ENCODE measurements at places on chromosomes 16 and 17. TPM values are rescaled to one million over a fixed set of nuclear protein-coding genes. Genes with fewer than 3 reads are reported as not detected.

The MT1H gene
- total RNA-seq: 3.0 TPM

The HS3ST2 gene
- total RNA-seq: not detected

The SNX20 gene
- total RNA-seq: not detected

The NOL3 gene
- total RNA-seq: 5.3 TPM

The DHX58 gene
- total RNA-seq: 5.6 TPM

The ERAL1 gene
- total RNA-seq: 71.9 TPM

The TNFRSF17 gene
- total RNA-seq: not detected

The COQ9 gene
- 59.6 TPM for total RNA-seq

The TMEM98 gene
- total RNA-seq: 59.8 TPM

The SUPT4H1 gene
- 91.6 TPM for total RNA-seq

The NPTX1 gene
- total RNA-seq: 4.2 TPM

The PLD6 gene
- not detected for total RNA-seq

The SLC52A1 gene
- total RNA-seq: 0.10 TPM

The CHST5 gene
- total RNA-seq: 0.90 TPM

The GRAPL gene
- not detected for total RNA-seq

The RGS9 gene
- total RNA-seq: 5.1 TPM

The SMIM5 gene
- 0.11 TPM for total RNA-seq

The SLFN14 gene
- not detected for total RNA-seq

The FTSJ3 gene
- 30.0 TPM for total RNA-seq

The FAM20A gene
- total RNA-seq: 20.5 TPM

The HSD11B2 gene
- 35.1 TPM for total RNA-seq

The ETV4 gene
- total RNA-seq: 191 TPM

The KRT39 gene
- not detected for total RNA-seq

The IGF2BP1 gene
- total RNA-seq: 105 TPM

The ABCA6 gene
- total RNA-seq: not detected

The STAT5B gene
- total RNA-seq: 41.3 TPM

The PERCC1 gene
- not detected for total RNA-seq

The CX3CL1 gene
- 0.67 TPM for total RNA-seq

The PDF gene
- total RNA-seq: 25.3 TPM

The TEKT5 gene
- total RNA-seq: 0.31 TPM

The POLR3E gene
- total RNA-seq: 91.5 TPM

The TMC5 gene
- total RNA-seq: 1.7 TPM

The EVPLL gene
- total RNA-seq: not detected

The DPEP1 gene
- 2.6 TPM for total RNA-seq

The GRB7 gene
- total RNA-seq: 61.6 TPM

The UTP4 gene
- total RNA-seq: 27.7 TPM

The NPIPA2 gene
- total RNA-seq: 0.94 TPM

The RND2 gene
- total RNA-seq: 25.9 TPM

The AHSP gene
- total RNA-seq: 3.3 TPM

The SCGB1C2 gene
- total RNA-seq: not detected

The HS3ST4 gene
- 3.3 TPM for total RNA-seq

The TNFSF12 gene
- total RNA-seq: 9.6 TPM

The MYH11 gene
- total RNA-seq: not detected

The EME1 gene
- total RNA-seq: 21.7 TPM

The ZNF174 gene
- 11.6 TPM for total RNA-seq

The VASN gene
- 4.6 TPM for total RNA-seq

The GRAP gene
- total RNA-seq: 0.66 TPM

The SEZ6 gene
- 0.37 TPM for total RNA-seq

The TRAP1 gene
- total RNA-seq: 221 TPM

The ZNF778 gene
- 10.1 TPM for total RNA-seq

The KIAA0753 gene
- total RNA-seq: 13.1 TPM

All from H7 (cell line).